Effector CD8-positive, alpha-beta T cell (primary cell): ENCODE measurements at places on chromosomes 7 and 10.

DNA sequence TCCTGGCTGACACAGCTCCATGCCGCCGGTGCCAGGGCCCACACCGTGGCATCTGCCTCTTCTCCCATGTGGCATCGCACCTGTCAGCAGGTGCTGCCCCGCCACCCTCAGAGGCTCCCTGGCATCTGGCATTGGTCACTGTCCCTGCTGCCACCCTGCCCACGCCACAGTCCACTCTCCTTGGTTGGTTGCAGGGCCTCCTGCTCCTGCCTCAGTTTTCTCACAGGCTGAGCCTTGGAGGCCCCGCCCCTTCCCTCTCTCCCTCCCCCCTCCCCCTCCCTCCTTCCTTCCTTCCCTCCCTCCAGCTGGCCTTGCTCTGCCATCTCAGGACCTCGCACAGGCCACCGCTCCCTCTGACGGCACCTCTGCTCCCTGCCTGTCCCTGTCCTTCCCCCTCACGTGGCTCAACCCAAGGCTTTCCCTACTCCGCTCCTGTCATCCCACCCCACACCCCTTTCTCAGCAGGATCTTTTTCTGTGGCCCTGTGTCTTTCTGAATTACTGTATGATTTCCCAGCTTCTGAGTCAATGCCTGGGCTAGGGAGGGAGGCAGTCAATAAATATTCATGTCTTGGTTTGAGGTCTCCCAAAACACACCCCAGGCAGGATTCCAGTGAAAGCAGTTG is 87.4 kb downstream of the INPP5A start:
- DNase-seq: no peak

DNA sequence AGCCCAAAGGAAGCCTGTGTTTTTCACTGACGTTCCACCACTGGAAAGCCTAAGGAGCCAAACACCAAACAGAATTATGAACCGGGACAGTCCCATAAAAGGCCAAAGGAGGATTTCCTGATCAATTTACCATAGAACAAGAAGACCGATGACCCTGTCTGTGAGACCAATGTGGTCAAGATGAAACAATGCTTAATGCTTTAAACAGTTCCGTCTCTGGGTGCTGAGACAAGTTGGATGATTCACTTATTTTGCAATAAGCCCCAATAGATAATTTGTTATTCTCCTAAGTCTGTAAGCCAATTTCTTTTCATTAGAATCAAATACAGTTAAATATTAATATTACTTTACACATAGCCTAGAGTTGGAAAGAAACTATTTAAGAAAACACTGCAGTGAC is 134.9 kb downstream of the MICU1 start:
- DNase-seq: no peak

- DNase-seq: no peak
These were observed 101.7 kb downstream of the MGMT start for GRCh38 chr10:129568583-129569344.

DNA sequence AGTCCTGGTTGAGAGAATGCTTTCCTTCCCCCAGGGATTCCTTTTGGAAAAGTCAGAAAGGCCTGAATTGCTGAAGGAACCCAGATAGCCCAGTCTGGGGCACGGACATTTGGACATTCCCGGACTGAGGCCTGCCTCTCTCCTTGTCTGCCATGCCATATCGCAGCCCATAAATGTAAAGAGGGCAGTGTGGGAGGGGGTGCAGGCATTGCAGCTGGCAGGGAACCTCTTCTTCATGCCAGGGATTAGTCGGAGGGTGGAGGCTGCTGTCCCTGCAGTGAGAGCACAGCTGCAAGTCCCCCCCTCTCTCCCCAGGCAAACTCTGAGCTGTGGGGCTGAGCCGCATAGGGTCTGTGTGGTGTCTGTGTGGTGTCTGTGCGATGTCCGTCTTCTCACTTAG is 486.0 kb upstream of the MKI67 start:
- no peak for DNase-seq
